ENCODE measurements at places on chromosomes 12 and 14. TPM values are rescaled to one million over a fixed set of nuclear protein-coding genes. Genes with fewer than 3 reads are reported as not detected.

GRCh38 chr12:130316251-130316650, 21.4 kb upstream of the PIWIL1 start:
- DNase-seq: no peak

DNA sequence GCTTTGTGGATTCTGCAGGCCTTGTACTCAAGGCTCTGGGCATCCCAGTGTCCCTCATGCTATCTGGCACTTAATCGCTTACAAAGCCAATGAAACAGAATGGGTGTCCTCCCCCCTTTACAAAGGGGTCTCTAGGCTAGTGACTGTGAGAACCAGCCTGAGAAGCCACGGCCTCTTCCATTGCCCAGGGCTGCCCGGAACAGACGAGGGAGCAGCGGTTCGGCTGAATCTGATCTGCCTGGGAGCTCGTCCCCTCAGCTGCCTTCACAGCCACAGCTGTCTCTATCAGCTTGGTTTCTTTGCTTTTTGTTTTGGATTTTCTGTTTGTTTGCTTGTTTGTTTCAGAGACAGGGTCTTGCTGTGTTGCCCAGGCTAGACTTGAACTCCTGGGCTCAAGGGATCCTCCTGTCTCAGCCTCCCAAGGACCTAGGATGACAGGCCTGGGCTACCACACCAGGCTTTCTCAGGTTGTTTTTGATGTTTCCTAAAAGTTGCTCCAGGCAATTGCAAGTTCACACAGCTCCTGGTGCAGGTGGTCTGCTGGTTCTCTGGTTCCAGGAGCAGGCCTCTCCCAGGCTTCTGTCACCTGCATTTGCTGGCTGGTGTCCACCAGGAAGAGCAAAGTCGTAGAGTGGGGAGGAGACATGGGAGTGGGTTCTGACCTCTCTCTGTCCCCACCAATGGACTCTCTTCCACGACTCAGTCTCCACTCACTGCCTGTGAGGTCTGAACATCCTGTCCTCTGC, 10.9 kb upstream of the RIN3 start:
- no peak for DNase-seq

DNA sequence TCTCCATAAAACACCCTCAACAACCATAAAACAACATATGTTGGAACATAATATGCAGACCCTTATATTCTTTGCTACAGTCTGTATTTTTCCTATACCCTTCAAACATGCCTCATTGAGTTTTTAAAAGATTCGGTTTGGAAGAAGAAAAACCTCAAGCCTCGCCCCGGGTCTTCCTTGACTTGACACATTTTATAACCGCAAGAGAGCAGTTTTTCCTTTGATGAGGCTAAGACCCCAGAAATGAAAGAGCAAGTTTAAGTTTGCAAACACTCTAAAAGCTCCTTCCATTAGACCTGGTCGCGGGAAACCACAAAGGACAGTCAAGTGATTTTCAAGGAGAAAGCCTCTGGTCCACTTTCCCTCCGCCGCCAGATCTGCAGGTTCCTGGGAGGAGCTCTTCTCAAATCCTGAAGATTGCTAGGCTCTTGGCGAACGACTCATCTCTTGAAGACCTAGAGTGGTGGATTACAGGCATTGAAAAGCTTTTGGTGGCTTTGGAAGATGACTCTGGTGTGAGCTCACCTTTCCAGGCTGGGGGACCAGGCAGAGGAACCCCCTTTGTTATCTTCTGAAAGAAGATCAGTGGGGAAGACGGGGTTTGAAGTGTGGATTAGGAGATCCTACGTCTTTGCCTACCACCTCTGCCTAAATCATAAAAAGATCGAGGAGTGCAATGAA, at the start of gene ASCL4:
Gene ASCL4 (plus strand): TSS at position 356 of the 681 bp plus-strand sequence. CDS start 515 bp downstream, outside the sequence.
- no peak for DNase-seq

DNA sequence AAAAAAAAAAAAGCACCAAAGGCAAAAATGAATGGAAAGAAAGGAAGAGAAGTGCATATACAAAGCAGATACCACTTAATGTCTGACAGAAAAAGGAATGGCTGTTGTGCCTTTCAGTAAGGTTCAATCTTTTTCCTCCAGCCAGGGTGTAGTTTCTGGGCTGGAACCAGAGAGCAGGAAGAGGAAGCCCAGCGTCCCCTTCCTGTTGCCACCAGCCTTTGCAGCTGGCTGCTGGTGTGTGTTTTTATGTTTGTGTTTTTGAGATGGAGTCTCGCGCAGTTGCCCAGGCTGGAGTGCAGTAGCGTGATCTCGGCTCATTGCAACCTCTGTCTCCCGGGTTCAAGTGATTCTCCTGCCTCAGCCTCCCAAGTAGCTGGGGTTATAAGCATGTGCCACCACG, 64.6 kb upstream of the LTA4H start:
- DNase-seq: no peak

DNA sequence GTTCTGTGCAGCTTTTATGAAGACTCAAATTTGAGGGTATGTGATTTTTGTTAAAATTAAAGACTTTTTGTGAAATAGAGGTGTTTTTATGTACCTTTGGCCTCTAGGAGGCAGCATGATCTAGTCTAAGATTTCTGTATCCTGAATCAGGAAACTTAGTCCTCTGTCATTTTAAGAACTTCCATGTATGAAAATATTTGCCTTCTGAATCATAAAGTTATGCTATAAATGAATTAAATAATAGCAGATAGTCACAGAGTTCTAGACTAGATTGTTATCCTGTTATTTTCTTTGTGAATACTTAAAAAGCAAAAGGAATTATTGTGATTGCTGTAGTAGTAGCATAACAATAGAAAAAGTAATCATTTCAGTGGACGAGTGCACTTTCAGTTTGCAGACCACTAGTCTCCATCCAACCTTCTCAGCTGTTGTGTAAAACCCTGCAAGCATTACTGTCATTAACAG, 56.3 kb downstream of the FGD4 start:
- DNase-seq: no peak

DNA sequence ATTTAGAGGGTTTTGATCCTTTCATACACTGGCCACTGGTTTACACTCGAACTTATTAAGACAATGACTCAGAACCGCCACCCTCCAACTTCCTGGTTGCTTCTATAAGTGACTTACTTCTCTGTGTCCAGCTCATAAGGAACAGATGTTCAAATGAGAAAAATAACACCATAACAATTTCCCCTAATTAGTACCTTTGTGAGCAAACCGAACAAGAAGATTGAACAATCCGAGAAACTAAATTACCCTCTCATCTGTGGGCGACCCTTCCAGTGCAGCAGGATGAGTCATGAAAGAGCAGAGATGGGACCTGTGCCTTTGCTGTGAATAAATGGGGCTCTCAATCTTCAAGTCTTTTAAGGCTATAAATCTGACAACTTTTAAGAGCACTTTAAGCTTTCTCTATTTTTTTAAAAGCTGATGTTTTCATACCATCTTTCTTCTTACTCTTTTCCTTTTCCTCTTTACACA, 146.8 kb upstream of the RASSF8 start:
- DNase-seq: no peak

DNA sequence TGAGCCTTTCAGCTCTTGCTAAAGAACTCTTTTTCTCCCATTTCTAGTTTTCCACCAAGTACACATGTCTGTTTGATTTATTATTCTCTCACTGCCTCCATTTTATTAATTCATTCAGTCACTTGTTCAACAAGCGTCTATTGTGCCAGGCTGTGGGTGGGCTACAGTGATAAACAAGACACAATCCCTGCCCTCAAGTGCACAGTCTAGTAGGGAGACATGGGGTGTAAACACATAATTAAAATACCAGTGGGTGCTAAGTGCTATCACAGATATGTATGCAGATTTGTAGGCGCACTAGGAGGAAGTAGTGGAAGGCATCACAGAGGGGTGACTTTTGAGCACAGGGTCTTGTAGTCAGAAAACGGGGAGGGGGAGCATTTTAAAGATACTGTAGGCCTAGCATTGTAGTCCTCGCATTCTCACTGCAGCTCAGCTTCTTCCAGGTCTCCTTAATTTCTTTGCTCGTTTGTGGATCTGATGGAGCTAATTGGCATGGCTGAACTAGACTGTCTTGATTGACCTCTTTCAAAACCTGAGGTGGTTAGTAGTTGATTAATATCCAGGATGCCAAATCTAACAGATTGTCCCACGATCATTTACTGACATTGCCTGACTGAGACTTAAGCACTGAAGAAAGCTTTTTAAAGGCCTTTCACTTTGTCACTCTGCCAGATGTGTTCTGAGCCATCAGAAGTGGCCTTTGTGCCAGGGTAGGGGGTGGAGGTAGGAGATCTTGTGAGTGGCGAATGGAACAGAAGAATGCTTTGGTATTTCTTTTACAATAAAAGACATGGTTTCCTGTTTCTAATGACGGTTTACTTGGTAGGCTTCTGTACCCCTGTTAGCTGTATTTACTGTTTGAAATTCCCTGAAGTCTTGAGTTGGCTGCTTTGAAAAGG, 116.9 kb downstream of the DIP2B start:
- DNase-seq: no peak

DNA sequence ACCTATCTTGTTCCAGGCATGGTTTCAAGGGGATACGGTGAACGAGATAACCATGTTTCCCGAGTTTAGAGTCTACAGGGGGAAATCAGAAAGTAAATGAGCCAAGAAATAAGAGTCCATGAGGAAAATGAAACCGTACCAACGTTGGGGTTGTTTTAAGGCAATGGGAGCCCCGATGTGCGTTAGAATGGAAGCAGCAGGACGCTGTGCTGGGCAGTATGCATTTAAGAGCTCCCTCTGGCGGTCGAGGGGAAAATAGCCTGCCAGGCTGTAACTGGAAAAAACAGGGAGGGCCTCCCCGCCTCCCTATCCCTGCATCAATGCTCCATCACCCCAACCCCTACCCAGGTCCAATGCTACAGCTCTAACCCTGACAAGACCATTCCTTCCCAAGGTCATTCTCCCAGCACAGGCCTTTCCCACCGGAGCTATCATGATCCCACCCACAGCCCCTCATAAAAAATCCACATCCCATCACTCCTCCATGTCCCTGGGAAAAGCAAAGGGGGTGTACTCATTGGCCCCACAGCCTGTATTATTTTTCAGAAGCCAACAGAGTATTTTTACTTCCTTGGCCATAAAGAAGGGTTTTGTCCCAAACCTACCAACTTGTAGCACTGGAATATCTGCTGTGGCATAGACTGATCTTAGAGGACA, 226.3 kb upstream of the NOS1 start:
- DNase-seq: no peak

- DNase-seq: no peak
Measured at GRCh38 chr14:30808576-30808975, 65.8 kb upstream of the COCH start.

GRCh38 chr12:31019976-31020375, 53.7 kb upstream of the DDX11 start:
- DNase-seq: no peak

DNA sequence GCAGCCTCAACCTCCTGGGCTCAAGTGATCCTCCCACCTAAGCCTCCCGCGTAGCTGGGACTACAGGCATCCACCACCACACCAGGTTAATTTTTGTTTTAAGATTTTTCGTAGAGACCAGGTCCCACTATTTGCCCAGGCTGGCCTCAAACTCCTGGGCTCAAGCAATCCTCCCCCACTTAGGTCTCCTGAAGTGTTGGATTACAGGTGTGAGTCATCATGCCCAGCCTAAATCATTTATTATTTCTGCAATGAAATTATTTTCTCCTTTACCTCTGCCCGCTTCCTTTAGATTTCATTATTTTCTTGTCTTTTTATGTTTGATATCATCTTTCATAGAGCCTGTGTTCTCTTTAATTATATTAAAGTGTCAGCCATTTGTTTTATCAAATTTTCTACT, 165.2 kb upstream of the OTX2 start:
- DNase-seq: no peak

DNA sequence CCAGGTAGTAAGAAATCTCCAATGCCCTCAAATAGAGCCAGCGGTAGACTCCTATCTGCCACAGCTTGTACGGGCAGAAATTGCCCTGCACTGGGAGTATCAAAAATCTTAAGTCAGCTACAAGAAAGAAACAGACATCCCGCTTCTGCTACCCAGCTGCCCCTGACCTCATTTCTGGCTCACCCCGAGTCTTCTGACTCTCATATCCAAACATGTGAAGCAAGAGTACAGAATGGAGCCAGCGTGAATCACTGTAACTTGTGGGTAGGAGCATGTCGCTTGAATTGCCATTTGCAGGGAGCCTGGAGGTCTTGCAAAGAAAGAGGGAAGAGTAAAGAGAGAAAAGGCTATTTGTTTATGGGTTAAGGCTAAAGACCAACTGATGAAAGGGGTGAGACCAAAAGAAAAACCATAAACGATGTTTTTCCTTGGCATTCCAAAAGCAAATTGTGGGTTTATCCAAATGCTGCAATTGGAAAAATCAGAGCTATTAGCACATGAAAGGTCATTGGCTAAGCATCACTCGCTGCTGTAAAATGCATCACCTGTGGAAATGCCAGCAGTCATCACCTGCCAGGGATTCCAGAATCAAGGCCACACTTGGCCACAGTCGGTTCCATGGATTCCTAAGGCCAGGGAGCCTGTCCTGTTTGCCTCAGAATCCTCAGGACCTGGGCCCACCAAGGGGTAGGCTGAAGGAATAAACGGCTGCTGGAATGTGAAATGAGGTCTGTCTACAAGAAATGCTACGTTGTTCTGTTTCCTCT, 86.6 kb downstream of the FOXN3 start:
- no peak for DNase-seq

- DNase-seq: no peak
Measured at GRCh38 chr12:92255741-92256140, 110.1 kb upstream of the BTG1 start.

DNA sequence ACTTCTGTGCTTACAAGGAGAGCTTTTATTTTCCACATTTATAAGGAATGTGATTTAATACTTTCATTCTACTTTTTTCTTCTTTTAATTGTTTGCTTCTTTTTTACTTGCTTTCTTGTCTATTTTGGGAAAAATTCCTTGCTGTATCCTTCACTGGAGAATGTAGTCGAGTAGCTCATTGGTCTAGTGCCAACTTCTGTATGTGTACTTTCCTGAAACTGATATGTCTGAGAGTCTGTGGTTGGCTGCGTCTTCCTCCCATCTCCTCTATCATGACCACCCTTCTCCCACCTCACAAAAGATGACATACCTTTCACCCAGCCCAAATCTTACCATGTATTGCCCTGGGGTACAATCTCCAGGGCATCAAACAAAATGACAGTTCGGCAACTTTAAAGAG, 51.8 kb downstream of the MSRB3 start:
- no peak for DNase-seq

GRCh38 chr14:103065861-103066260, 8.5 kb upstream of the CDC42BPB start:
- DNase-seq: no peak

DNA sequence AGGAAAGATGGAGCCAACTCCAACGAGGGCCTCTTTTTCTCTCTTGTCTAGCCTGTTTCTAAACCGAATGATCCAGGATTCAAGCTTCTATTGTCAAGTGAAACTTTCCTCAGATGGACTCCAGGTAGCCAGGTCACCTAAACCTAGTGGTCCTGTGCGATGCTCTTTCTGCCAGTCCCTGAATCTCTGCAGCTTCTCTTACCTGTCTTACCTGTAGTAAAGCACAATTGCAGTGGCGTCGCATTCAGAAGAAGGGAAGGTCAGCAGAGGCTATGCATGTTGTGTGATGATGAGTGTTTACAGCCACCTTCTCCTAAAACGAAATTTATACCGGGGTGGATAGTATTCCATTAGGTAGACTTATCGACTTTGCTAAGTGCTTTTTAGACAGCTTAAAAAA, 47.4 kb upstream of the TRAF3 start:
- DNase-seq: no peak

Gene BICD1
- 8.0 TPM for total RNA-seq

Gene CCDC38
- not detected for total RNA-seq

Gene RAD51AP1
- total RNA-seq: 3.2 TPM

Gene CCDC196
- total RNA-seq: not detected

Gene POTEG
- not detected for total RNA-seq

Data from omental fat pad (tissue), 4 donors.